ENCODE measurements at places on chromosomes 11 and 22.

DNA sequence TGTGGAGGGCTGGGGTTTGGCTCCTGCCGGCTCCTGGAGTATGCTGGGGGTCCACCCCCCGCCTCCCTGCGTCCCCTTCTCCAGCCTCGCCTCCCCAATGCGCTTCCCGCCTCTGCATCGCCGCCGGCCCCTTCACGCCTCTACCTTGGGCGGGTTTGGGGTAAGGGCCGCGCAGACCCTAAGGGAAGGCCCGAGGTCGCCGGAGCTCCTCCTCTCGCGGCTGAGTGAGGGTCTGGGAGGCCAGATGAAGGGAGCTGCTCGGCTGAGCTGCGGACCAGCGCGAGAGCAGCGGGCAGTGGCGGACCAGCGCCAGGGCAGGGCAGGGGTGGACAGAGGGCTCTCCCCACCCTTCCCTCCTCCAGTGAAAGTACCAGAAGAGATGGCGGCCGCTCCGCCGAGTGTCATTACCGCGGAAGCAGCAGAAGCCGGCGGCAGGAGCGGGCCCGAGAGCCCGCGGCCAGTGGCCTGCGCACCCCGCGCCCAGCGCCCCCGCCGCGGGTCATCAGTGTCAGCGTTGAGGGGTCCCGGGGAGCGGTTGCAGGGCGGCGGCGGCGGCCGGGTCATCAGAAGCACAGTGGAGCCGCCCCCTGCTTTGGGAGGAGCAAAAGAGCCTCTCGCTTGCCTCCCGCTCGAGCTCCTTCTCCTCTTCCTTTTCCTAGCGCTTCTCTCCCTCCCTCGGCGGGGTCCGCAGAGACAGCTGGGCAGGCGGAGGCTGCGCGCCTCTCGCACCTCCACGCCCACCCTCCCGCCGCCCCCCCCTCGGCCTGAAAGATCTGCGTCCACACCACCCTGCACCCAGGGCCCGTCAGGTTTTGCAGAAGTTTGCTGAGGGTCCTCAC is 255.6 kb upstream of the CADM1 start:
- peak; percentile 14 for DNase-seq

DNA sequence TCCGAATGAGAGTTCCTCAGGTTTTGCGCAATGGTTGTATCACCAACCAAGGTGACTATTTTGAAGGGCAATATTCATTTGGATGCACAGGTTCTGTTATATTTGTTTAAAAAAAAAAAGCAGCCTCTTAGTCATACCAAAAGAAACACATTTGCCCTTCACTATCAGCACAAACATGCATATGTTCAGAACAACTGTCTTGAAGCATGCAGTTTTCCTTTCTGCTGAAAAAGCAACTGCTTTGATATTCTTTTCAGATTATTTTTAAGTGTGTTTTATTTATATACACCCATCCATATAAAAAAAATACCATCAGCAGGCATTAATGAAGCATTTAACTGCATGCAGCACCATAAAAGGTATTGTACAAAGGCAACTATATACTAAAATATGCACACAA is 67.8 kb downstream of the RBFOX2 start:
- DNase-seq, result no peak

- no peak for DNase-seq
These were observed 10.3 kb downstream of the FXYD2 start for GRCh38 chr11:117814204-117814765.

- DNase-seq, result no peak
These were observed 38.9 kb downstream of the FZD4 start for GRCh38 chr11:86916330-86916729.

- DNase-seq, result no peak
These were observed 116.7 kb downstream of the MICAL3 start for GRCh38 chr22:17907748-17908051.

- DNase-seq, result no peak
These were observed 1.4 kb downstream of the TMEM80 start for GRCh38 chr11:696955-697491.

- no peak for DNase-seq
These were observed 5.8 kb downstream of the TP53I11 start for GRCh38 chr11:44944853-44945235.

DNA sequence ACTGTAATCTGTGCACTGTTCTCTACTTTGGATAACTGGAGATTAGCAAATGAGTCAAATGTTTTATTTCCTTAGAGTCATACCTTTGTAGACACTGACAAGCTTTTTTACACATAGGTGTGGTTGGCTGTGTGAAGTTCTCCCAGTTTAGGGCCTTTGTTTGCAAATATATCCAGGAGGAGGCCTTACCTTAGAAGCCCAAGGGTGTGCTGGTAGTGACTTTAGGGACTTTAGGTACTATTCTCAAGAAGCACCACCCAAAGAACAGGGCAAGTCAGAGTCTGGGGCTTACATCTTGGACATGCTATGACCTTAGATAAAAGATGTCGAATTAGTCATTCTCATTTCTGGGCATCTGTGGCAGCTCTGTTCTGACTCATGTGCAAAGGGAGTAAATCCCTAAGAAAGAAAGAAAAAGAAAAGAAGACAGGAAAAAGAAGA is 4.8 kb upstream of the FAR1 start:
- DNase-seq, result no peak

- no peak for DNase-seq
These were observed 518.4 kb downstream of the SOX6 start for GRCh38 chr11:15837901-15838489.

GRCh38 chr11:18791207-18791968 is at the start of gene PTPN5:
Gene PTPN5 (minus strand): TSS chr11:18791798. CDS start chr11:18771958, 19,840 bp downstream.
- DNase-seq, result no peak

DNA sequence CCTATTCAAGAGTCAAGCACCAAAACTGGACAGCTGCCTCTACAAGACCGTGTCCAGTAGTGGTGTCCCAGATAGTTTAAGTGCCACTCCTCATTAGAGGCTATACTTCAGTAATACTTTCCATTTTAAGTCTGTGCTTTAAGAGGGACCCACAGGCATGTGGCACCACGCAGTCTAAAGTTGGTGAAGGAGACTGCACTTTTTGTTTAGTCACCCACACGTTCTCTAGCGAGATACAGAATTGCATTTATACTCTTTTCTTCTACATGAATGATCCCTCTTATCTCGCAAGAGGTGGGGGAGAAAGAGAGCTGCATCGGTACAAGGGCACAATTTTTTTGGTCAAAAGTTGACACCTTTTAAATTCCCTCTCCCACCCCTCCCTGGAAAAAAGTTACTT is 41.5 kb downstream of the DDX6 start:
- DNase-seq, result no peak

- DNase-seq, result peak; percentile 72
These were observed 19.1 kb upstream of the MYRF start for GRCh38 chr11:61733120-61733978.

DNA sequence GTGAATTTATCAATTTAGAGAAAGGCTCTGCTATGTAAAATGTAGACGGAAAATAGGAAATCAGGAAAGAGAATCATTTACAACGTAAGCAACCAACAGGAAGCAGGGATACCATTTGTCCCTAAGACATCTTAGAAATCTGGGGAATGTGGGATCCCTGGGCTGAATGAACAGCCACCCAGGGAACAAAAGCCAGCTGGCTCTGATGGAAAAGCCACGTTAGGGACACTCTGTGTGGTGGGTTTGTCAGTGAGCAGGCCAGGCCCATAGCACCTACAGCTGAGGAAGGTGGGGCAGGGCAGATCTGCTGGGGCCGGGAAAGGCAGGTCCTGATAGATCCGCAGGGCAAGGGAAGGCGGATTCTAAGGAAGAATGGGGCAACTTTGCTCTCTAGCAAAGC is 87.1 kb upstream of the CSNK2A3 start:
- DNase-seq, result no peak

DNA sequence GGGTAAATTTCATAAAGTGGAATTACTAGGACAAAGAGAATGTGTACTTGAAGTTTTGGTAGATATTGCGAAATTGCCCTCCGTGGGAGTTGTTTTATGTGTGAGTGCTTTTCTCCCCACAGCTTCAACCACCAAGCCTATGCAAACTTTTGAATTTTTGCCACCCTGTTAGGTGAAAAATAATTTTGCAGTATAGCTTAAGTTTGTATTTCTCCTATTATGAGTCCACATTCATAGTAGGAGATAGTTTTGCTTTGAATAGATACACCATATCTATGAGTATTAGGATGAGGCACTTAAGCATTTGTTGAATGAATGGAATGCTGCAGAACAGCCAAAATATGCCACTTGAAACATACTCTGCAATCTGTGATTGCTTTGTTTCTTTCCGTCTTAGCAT is 43.6 kb downstream of the UVRAG start:
- no peak for DNase-seq

- no peak for DNase-seq
These were observed 226.0 kb upstream of the ANO3 start for GRCh38 chr11:26105762-26106423.

- no peak for DNase-seq
These were observed 118.8 kb downstream of the MPPED1 start for GRCh38 chr22:43530349-43531201.

DNA sequence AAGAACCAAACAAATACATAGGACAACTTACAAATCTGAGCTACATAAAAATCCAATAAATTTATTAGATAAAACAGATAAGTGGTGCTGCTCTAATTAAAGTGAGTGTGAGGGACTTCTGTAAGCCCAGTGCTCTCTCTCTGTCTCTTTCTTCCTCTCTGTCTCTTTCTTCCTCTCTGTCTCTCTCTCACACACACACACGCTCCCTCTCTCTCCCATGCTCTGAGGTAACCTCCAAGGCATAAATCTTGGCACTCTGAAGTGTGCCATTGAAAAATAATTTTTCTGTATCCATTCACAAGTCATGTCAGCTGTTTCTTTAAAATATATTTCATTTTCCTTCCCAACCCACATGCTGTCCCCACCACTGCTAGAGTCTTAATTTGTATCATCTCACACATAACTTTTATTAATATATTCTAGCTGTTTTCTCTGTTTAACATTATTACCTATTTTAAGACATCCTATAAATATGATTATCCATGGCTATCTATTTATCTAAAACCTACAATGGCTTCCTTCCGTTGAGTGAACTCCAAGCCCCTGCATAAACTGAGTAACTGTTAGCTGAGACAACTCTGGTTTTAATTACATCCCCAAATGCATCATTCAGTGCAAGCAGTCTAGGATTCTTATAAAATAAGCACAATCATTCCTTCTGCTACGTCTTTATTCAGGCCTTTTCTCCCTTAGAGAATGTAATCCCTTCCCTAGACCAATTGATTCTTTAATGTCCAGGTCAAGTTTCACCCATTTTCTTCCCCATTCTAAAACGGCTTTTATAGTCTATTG is 57.4 kb upstream of the SLC5A12 start:
- no peak for DNase-seq

- DNase-seq, result no peak
These were observed 302.4 kb downstream of the MN1 start for GRCh38 chr22:27499121-27499520.

DNA sequence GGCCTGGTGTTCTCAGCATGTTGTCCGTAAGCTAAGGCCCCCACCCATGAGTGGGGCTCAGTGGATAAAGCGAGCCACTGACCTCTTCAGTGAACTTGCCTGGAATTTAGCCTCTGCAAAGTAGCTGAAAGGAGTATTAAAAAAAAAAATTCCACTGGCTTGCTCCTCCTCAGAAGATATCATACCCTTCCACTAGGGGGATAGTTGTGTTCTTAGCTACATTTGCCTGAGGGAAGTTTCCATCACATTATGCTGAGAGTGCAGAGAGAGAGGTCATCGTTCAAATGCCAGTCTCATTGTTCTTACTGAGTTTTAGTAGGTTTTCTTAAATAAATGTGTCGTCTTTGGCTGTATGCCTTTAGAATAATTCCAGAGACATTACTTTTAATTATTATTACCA is 879.7 kb downstream of the JRKL start:
- DNase-seq, result no peak

DNA sequence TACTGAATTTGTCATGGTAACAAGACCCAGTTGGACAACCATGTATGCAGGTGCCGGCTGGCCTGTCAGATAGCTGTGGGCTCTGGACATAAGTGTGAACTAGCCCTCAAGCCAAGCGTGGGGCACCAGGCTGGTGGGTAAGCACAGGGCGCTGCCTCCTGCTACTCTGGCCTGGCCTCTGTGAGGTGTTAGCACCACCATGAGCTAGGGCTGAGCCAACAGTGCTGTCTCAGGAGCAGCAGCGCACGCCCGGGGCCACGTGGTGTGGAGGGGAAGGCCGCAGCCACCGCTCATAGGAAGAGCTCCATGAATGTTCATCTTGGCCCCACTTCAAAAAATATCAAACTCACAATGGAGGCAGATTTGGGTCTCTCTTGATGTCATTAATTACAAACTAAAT is 35.3 kb upstream of the GNB1L start:
- no peak for DNase-seq

DNA sequence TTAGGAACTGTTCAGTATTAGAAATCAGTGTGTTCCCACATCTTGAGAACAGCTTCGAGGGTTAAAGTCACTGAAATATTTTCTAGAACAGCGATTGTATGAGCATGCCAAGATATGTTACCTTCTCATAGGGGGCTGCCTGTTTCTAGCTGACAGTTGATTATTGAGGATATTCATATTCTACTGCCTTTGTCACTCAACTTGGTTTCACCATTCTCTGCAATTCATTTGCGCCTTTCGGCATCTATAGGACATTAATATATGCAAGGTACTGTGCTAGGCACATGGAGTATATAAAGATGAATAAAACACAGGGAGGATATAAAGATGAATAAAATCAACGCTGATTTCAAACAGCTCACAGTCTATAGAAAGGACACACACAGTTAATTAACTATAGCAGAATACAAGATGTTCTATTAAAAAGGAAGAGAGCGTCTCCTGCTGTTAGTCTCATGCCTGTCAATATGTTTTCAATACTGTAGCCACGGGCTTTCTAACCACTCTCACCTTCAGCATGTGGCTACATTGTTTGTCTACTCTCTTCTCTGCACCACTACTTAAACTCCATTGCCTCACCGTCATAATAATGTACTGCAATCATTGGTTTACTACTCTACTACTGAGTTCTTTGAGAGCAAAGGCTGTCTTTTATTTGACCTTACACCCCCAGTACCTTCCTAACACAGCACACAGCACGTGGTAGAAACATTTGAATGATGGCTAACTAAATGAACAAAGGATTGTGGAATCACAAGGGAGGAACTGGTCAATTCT is 81.9 kb downstream of the RAB30 start:
- no peak for DNase-seq

- DNase-seq, result peak; percentile 85
These were observed at the start of gene CBX6 for GRCh38 chr22:38872172-38872830. Gene CBX6 (minus strand): TSS chr22:38872216. CDS start chr22:38872190, 26 bp downstream.

- DNase-seq, result no peak
These were observed 9.1 kb upstream of the SERHL2 start for GRCh38 chr22:42544686-42545085.

All from bone marrow (tissue), 2 donors.